T-helper 1 cell (primary cell): ENCODE measurements at places on chromosomes 13 and 19.

DNA sequence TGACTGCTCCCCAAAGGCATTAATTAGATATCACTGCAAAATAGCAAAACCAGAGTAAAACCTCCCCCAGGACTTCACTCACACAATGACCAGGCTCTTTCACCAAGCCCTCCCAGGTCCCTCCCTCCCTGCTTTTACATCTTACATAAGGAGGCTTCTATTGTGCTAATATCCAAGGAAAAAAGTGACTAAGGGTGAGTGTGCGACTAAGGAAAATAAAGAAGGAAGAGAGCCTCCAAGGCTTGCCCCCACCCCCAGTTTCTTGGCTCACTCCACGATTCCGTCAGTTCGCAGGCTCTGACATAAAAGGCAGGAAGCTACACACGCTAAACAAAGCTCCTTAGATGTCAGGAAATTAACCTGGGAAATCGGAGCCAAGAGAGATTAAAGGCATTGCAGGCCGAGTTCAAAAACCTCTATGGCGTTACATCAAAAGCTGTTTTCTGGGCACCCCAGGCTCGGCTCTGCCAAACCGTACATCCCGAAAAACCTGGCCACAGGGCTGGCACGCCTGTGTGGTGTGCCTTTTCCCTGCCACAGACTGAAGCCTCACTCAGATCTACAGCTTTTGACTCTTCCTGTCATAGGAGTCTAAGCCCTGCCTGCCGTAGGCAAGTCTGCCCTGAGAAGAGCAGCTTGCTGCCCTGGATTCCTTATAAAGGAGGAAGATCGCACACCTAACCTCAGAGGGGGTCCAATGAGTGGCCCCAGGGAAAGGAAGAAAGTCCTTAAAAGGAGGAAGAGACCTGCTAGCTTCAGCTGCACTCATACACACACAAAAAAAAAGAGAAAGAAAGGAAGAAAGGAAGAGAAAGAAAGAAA lies 67.0 kb upstream of the SERP2 start:
- DNase-seq = no peak

DNA sequence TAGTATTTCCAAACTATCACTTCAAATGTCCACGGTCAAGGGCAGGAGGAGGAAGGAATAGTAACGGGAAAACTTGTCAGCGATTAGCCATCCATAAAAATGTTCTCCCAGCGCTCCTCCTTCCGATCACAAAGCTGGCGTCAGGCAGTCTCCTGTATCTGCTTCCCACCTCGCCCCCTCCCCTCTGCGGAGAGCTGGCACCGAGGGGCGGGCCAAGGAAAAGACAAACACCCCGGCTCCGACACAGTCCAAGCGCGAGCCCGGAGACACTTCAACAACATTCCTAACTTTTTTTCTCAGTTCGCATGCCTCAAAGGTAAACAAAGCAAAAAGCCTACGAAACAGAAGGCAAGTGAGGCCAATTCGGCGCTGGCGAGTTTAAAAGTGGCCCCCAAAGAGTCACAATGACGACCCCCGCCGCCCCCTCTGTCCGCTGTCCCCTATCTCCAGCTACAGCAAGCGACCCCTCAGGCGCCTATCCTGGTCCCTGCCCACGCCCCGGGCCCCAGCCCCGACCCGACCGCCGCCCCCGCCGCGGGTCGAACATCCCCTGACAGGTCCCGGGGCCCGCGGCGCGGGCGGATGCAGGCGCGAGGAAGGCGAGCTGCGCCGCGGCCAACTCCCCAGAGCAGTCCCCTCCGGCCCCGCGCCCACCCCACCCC lies 736 bp downstream of the SMAD9 start:
- no peak for DNase-seq

DNA sequence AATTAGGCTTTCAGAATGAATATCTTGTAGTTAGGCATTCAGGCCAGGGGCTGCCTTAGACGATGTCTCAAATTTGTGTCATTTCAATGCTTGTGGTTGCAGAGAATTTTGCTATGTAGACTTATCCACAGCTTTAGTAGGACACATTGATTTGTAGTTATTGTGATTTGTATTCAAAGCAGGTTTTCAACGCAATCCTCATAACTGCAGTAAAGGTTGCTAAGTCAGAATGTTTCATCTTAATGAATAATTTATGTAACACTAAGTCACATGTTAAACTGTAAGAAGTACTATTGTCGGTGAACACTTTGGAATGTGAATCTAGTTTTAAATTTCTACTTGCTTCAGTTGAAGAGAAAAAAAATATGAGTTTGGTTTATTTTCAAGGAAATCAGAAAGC lies 1117.2 kb upstream of the SPRY2 start:
- no peak for DNase-seq

- no peak for DNase-seq
Observed at GRCh38 chr19:15280915-15281683, 48.9 kb upstream of the EPHX3 start.

DNA sequence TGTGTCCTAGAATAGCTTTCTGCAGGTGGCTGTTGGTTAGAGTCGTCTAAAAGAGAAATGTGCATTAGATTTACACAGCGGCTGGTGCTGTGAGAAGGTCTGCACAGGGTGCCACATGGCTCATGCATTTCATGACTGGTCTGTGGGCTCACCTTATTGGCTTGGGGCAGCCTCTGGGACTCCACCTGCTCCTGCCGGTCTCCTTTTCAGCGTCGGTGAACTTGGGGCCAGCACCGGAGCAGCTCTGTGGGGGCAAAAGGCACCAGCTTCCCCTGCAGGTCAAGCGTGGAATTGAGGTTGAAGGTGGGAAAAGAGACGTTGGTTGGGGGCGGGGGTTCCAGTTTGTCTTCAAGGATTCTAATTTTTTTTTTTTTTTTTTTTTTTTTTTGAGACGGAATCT lies 3.1 kb upstream of the PNMA8C start:
- DNase-seq = no peak

DNA sequence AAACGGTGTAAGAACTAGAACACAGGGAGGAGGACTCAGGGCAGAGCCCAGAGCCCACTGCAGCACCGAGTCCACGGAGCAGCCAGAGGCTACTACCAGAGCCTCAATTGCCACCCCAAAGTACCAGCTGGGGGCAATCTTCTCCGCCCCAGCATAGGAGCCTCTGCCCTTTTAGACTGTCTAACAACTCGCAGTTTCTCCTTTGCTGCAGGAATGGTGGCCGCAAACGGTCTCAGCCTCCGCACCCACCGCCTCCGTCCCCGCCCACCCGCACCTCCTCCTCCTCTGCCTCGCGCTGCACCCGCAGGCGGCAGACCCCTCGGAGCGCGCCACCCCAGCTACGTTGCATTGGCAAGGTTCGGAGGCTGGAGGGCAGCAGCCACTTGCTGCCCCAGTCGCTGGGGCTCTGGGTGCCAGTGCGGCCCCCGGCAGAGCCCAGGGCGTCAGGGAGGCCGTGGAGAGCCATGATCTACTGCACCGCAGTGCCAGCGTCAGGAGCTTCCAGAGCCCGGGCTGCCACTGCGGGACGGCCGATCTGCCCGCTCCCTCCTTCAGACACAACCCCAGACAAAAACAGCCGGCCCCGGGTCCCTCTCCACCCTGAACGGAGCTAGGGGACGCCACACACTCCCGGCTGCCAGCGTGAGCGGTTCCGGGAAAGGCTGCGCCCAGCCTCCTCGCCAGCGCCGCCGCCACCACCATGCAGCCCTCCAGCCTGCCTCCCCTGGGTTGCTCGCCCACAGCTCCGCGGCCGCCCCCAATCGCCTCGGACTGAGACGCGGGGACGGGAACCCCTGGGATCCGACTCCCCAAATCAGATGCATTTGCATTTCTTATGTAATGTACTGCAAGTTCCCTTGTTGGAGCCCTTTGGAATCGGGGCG lies 1.8 kb downstream of the FGF14 start:
- peak; percentile 6 for DNase-seq

GRCh38 chr13:100506154-100506553 lies 82.4 kb downstream of the GGACT start:
- DNase-seq = no peak

DNA sequence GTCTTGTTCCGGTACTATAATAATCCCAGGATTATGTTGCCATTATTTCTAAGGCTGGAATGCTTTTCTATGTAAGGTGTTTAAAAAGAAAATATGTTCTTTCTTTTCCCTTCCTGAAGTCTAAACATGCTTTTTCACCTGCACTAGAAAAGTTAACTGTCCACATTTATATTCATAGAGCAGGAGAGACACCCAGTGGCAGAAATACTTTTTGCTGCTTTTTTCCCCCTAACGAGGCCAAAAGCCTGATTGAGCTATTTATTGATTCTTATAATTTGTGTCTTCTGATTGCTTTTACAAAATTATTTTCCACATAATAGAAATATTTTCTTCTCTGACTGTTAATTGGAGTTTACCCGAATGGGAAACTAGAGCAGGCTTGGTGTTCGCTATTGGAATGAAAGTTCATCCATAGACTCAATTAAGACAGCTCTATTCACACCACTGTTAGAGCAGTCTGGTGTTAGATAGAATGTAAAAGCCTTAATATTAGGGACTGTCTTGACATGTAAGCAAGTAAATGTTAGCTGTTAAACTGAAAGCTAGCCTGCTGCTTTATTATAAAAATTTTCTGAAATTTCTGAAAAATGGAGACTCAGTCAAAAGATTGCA lies 15.8 kb downstream of the GPR180 start:
- no peak for DNase-seq

GRCh38 chr19:43510713-43511112 lies 6.2 kb upstream of the PHLDB3 start:
- DNase-seq = no peak

DNA sequence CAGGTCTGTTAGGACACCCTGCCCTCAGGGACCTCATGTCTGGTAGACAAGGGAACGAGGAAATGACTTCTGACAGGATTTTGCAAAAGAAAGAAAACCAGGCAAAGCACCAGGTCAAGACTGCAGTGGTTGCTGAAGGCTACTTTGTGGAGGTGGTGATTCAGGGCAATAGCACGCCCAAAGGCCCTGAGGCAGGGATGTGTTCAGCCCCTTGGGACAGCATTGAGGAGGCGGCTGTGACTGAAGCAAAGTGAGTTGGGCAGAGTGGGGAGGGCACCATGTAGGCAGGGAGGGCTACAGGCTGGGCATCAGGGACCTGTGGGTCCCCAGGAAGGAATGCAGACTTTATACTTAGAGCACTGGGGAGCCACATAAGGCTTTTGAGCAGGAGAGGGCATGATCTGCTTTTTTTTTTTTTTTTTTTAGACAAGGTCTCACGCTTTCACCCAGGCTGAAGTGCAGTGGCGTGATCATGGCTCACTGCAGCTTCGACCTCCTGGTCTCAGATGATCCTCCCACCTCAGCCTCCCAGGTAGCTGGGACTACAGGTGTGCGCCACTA lies 10.8 kb upstream of the HOMER3 start:
- DNase-seq = no peak

GRCh38 chr13:46948338-46948737 lies 51.5 kb upstream of the HTR2A start:
- DNase-seq = no peak

- DNase-seq = peak; percentile 40
Observed at GRCh38 chr19:56309511-56310185, 5.0 kb downstream of the ZSCAN5A start.

GRCh38 chr13:45737571-45738017 lies 35.5 kb downstream of the CBY2 start:
- DNase-seq = no peak

DNA sequence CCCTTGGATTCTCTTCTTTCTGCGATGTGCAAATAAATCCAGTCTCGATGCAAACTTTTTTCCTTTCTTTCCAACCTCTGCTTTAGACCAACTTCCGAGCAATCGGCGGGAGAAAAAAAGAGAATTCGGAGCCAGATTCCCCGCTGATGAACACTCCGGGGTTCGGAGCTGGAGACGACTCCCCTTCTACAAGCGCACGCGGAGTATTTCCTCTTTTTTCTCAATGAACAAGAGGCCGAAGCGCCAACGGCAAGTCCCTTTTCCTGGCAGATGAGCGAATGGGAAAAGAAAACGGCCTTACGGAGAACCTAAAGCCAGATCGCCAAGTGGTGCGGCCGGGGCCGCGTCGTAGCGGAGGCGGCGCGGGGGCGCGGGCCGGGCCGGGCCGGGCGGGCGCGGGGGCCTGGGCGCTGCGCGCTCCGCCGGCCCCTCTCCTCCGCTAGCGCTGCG lies 250 bp downstream of the SPRY2 start:
- no peak for DNase-seq

GRCh38 chr13:51707461-51707860 lies 96.5 kb downstream of the DHRS12 start:
- DNase-seq = no peak

DNA sequence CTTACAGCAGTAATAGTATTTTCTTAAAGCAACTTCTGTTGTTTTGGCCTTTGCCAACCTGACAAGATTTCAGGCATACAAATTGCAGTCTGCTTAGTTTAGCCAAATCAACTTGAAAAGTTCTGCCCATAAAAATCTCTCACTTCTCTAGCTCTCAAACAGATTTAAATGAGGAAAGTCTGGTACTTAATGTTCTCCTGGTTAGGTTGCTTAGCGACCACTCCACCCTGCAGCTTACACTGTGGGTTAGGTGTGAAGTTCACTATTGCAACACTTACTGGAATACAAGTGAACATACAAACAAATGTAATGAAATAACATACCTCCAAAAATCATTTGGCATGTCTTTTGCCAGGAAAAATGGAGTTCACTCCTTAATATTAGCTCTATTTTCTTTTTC lies 178.7 kb upstream of the PCDH9 start:
- no peak for DNase-seq

DNA sequence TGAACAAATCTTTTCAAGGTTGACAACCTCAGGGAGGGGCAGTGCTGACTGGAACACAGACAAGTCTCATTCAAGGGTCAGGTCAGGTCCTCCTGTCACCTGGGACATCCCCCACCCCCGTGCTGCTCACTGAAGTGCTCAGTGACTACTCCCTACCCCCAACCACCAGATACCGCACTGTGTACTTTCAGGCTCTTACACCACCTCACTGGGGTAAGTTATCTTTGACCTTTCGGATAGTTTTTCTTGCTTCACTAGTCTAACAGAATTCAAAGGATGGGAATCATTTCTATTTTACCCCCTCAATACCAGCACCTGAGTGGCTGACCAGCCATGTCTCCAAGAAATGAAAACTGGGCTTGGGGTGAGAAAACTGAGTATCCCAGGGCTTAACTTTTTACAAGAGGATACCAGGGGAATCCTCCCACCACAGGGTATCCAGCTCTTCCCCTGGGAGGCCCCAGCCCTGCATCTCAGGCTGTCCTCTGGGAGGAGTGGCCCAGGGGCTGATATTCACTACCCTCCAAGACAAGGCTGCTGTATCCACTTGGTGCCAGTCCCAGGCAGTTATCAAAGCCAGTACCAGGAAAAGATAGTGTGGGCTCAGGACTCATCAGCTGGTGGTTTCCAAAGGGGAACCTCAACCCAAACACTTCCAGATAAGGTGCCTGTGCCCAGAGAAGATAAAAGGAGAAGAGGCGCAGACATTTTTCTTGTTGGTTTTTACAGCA lies 2.1 kb downstream of the ZNF563 start:
- peak; percentile 22 for DNase-seq

- DNase-seq = no peak
Observed at GRCh38 chr19:51271067-51271466, 20.2 kb downstream of the SIGLECL1 start.

DNA sequence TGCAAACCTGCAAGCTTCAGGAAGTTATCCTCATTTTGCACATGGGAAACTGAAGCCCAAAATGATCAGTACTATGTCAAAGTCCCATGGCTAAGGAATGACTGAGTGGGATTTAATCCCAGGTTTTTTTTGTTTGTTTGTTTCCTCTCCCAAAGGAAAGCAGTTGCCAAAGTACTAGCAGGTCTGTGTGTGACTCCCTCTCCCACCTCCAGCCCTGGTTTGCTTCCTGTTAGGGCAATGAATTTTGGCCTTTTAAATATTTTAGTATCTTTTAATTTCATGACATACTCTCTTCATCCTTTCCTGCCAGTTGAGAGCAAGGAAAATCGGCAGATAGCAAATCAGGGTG lies 134.1 kb upstream of the RNF113B start:
- no peak for DNase-seq

- DNase-seq = no peak
Observed at GRCh38 chr19:45200568-45200967, 22.0 kb downstream of the BLOC1S3 start.

GRCh38 chr19:51511353-51511752 lies 9.8 kb upstream of the SIGLEC12 start:
- no peak for DNase-seq
